Stimulated activated naive CD4-positive, alpha-beta T cell treated with Interleukin-2 at 50 U/mL for 16 hours (primary cell): ENCODE measurements at places on chromosomes 13 and 19.

DNA sequence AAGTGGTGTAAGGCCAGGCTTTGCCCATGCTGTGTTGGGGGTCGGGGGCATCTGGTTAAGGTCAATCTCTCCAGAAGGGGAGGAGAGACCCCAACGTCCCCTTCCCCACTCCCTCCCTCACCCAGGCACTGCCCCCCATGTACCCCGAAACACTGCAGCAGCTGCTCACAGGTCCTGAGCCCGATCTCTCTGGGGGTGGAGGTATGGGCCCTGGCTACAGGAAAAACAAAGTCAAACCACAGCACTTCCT is 10.2 kb downstream of the CAPN12 start:
- DNase-seq: no peak

DNA sequence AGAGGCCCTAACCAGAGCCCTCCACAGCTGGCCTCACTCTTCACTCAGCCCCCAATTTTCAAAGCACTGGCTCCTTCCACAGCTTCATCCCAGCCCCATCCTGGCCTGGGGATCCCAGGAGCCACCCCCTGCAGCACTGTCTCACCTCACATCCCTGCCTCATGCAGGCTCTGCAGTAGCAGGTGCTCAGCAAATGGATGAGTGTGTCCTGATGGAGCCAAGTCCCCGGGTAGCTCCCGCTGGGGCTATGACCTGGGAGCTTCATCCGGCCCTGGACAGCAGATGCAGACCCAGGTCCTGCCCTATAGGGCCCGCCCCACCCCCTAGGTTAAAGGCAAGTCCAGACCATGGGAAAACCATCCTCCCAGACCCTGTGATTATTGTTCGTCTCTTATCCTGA is 143.2 kb upstream of the ZNF507 start:
- DNase-seq: no peak

GRCh38 chr13:113849546-113849945 is 14.3 kb downstream of the GAS6 start:
- DNase-seq: no peak

DNA sequence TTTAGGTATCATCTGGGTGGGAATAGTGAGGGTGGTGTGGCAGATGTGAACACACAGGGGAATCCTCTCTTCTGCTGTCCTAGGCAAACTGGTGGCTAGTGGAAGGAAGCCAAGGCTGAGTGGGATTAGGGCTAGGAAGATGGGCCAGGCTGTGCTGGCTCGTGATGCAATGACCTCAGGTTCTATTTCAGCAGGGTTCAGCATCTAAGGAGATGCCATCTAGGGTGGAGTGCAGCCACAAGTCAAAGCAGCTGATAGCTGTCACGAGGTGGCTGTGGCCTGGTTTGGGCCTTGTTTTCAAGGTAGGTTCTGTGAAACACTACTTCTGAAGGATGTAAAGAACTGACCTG is 21.6 kb downstream of the ARL11 start:
- DNase-seq: no peak

DNA sequence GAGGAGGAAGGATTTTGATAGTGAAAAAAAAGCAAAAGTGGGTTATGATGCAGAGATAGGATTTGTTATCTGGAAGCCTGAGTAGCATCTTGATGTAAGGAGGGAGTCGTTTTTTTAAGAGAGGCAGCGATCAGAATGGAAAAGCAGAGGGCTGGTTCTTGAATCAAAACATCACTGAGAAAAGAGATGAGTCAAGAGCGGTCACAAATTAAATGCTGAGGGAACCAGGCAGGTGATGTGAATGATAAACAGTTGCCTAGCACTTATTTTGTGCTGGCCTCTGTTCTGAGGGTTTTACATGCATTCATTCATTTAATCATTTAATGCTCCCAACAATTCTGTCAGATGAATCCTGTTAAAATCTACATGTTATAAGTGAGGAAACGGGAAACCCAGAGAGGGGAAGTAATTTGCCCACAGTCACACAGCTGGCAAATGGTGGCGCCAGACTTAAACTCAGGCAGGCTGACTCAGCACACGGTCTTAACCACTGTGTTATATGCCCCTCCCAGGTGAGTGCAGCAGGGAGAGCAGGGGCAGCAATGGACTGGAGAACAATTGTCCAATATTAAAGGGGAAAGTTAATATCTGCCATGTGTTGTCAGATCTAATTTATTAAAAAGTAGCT is 21.4 kb downstream of the SIGLECL1 start:
- no peak for DNase-seq

DNA sequence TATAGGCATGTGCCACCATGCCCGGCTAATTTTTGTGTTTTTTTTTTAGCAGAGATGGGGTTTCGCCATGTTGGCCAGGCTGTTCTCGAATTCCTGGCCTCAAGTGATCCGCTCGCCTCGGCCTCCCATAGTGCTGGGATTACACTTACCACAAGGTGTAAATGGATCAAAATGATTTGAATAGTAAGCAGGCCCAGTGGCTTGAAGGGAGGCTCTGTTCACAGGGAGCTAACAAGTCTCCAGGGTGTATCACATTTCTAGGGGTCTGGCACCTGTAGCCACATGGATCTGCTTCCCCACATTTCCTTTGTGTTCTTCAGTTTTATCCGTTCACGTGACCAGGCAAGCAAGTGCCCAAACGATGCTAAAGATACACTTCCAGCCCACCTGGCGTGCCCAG is 13.5 kb upstream of the CNFN start:
- no peak for DNase-seq

GRCh38 chr13:76292031-76292430 is 594.2 kb downstream of the KCTD12 start:
- DNase-seq: no peak

DNA sequence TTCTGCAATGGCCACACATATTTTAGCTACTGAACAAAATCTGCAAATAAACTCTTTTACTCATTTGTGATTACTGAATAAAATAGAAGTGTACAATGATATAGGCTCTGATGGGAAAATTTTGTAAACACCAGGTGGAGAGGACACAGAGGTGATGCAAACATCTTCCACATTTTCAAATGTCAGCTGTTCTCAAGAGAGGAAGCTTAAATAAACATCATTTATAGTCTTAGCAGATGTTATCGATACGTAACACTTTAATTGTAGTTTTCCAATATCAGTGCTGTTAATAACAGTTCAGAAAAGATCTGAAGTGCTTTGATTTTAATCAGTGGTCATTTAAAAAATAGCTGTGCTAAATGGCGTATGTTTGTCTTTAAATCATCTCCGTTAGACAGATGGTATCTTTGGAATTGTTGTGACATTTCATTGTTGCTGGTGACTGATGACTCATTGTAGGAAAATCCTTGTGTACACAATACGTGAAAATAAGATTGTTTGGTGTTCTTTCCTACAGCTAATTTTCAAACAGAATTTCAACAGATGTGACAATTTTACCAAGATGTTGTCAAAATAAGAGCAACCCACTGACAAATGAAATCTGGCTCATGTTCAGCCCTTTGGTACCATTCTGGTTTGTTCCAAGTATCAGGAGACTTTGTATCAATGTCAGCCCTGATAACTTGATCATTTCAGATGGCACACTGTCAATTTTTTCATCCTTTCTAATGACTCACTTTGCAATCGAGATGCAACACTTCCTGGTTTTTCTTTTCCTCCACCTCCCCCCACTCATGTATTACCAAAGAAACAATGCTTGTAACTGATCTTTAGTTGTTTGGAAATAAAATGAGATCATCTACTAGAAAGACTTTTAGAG is 516.0 kb downstream of the DCT start:
- DNase-seq: no peak

DNA sequence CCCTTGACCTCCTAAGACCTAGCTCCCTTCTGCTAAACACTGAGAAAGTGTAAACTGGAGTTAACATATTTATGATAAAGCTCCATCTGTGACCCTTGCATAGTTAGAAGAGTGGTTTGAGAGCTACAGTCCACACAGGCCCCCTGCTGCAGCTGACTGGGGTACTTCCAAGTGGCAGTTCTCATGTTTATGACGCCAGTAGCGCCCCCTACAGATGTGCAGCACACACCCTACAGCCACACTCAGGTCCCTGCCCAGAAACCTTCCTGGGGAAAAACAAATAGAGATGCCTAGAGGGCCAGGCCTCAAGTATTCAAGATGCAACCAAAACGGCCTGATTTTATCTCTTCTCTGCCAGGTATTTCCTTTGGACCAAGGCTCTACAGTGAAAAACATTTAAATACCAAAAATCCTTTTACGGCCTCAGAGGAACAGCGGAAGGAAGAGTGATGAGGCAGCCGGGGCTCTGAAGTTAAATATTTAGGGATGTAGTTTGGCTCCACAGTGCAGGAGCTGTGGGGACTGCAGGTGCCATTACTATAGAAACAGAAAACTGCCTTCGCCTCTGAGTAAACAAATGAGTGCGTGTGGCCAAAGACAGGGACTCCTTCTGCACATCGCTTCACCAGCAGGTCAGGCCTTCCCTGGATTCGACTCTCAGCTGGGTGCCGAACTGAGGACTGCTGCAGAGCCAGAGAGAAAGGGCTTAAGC is 553.1 kb downstream of the EFNB2 start:
- DNase-seq: no peak

DNA sequence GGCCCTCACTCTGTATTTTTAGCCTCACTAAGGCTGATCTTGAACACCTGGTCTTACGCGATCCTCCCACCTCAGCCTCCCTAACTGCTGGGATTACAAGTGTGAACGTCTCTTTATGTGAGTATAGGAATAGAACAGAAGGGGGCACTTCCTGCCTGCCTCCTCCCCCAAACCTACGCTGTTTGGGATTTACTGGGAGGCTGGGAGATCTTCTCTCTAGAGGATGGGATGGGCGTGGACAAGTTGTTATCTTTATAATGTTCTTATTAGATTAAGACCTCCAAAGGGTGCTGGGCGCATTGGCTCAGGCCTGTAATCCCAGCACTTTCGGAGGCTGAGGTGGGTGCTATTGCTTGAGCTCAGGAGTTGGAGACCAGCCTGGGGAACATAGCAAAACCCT is 2.9 kb upstream of the CSNK1G2 start:
- DNase-seq: no peak

DNA sequence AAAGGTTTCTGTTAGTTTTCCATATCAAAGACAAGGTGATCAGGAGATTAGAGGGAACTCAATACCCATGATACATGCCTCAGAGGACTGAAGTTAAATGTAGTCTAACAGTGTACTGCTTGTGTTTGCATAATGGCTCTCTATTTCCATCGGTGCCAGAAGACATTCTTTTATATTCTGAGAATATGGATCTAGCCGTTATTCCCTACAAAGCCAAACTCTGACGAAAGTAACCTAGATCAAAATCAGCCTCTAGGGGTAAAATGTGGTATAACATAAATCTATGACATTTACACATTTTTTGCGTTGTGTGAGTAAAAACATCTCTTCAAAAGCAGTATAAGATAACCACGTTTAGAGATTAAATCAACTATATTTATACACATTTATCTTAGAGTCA is 2232.7 kb downstream of the PCDH9 start:
- DNase-seq: no peak

GRCh38 chr19:51439021-51439465 is 19.2 kb downstream of the SIGLEC8 start:
- DNase-seq: no peak
